Activated CD4-positive, alpha-beta T cell treated with anti-CD3 and anti-CD28 coated beads, Interleukin-2, amount 50 U/mL, for 16 hours (primary cell): ENCODE measurements at places on chromosomes 2 and 18.

DNA sequence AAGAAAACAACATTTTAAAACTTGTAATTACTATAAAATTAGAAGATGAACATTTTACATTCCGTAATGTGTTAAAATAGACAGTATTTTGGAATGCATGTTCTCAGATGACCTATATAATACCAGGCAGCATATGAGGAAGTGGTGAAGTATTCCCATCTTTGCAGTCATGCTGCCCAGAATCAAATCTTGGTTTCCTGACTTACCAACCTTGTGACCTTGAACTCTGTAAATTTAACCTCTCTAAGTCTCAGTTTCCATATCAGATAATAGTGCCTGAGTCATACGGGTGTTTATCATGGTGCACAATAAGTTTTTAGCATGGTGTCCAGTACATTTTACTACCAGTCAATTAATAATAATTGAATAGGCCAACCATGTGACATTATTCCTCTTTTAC lies 7.3 kb upstream of the GALM start:
- peak; percentile 48 for DNase-seq

GRCh38 chr18:42712065-42712464 lies 403.4 kb downstream of the RIT2 start:
- no peak for DNase-seq

DNA sequence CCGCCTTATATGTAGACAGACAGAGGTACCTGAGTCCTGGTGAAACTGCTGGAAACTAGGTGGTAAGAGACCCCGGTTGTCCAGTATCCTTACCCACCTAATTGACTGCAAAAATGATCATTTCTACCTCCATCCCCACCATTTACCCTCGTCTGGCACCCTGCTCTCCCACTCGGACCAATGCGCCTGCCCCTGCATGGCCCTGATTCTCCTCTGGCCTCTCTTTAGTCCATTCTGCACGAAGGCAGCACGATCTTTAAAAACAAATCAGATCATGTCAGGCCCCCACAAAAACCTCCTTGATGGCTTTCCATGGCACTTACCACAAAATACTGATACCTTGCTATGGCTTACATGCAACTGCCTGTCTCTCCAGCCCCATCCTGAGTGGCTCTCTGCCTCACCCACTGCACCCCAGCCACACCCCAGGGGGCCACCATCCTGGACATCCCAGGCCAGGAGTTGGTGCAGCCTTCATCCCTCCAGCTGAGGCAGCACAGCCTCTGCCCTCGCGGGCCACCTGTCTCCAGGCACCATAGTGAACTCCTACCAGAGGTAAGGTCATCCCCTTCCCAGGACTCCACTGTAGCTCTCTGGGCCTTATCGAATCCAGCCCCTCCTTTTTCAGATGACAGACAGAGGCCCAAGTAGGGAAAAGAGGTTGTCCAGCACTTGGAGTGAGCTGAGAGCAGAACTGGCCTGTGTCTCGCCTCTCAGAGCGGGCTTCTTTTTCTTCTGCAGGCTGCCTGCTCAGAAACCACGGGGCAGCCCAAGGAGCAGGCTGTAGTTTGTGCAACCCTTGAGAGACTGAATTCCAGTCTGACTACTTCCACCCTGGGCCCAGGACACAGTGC lies 12.3 kb upstream of the CIB4 start:
- DNase-seq: no peak

DNA sequence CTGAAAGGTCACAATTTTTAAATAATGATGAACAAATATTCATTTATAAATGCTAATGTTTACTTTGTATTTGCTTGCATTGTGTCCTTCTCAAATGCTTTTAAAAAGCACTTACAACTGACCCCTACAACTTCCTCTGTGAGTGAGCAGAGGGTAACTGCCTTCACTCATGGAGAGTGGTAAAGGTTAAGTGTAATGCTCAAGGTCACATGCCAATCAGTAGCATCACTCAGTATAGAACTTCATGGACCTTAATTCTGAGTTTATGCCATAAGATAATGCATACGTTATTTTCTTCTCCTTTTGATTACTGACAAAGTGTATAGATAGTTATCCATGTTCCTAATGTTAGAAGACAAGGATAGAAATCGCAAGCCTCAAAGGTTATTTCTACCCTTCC lies 91.8 kb upstream of the SERTAD2 start:
- no peak for DNase-seq

DNA sequence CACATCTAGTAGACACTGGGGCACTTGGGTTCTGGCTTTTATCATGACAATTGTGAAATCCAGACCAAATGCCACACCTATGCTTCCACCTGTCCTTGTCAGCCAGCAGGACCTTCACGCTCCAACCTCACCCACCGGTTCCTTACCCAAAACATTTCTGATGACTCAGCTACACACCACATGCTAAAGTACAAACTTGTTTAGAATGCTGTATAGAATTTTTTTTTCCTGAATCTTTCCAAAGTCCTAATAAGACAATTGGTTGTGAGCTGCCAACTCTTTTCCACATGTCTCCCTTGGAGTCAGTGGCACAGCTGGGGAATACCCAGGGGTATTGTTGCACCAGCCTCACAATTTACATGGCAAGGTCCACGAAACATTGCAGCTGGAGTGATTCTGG lies 75.5 kb upstream of the LPIN2 start:
- DNase-seq: no peak
